Lung (tissue), 17 donors: ENCODE measurements at places on chromosomes 5 and 9. TPM values are rescaled to one million over a fixed set of nuclear protein-coding genes. Genes with fewer than 3 reads are reported as not detected.

Gene WWC1
- total RNA-seq: 60.8 TPM

GRCh38 chr5:174139623-174140022 lies 94.1 kb downstream of the NSG2 start:
- no peak overlapping the region for H3K27ac ChIP-seq
- H3K27me3 ChIP-seq: no peaks in the 10 kb centered on the region
- no peaks in the 10 kb centered on the region for H3K36me3 ChIP-seq
- DNase-seq: no peak

- H3K36me3 ChIP-seq: no peaks in the 10 kb centered on the region
- no peak overlapping the region for H3K27ac ChIP-seq
- no peaks in the 10 kb centered on the region for H3K4me1 ChIP-seq
- no peak for DNase-seq
- H3K4me3 ChIP-seq: no peak overlapping the region
Measured at GRCh38 chr9:117714282-117714681, 10.1 kb downstream of the TLR4 start.

Gene TXNDC8
- not detected for total RNA-seq

Gene SLC6A19
- 0.06 TPM for total RNA-seq

DNA sequence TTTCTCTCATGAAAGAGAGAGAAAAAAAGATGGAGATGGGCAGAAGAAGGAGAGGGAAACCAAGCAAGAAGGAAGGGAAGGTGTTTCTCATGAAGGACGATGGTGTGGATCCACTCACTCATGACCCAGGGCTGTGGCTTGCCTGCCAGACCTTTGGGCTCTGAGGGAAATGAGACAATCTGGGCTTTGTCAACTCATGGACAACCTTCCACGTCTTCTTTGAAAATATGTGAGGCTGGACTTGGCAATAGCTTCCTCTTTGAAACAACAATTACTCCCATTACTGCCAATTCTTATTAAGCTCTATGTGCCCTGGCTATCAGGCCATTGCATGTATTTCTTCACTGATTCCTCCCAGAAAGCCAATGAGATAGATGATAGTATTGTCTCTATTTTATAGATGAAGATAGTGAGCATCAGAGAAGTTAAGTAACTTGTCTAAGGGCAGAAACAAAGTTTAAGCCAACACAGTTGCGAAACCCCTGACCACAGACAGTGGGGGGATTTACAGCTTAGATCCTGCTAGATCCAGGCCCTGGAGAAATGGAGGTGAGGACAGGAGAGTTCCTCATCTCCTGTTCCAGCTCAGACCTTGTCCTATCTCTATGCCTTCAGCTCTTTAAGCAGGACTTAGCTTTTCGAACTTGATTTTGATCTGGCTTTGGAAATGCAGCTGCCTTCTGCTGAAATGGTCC lies 132.4 kb downstream of the GCNT1 start:
- no peaks in the 10 kb centered on the region for H3K36me3 ChIP-seq
- peaks cover 20% of the 10 kb centered on the region for H3K4me1 ChIP-seq
- no peak for DNase-seq
- H3K27ac ChIP-seq: no peak overlapping the region

Gene ARHGEF37
- 4.5 TPM for total RNA-seq

Gene MEIKIN
- not detected for total RNA-seq

- DNase-seq: no peak
- H3K27ac ChIP-seq: no peak overlapping the region
- no peak overlapping the region for H3K4me3 ChIP-seq
- H3K27me3 ChIP-seq: no peaks in the 10 kb centered on the region
- no peaks in the 10 kb centered on the region for H3K4me1 ChIP-seq
- H3K36me3 ChIP-seq: no peaks in the 10 kb centered on the region
Measured at GRCh38 chr9:93126151-93126781, 7.8 kb downstream of the NINJ1 start.

- no peaks in the 10 kb centered on the region for H3K27me3 ChIP-seq
- H3K36me3 ChIP-seq: no peaks in the 10 kb centered on the region
- H3K4me1 ChIP-seq: peaks cover 7% of the 10 kb centered on the region
- H3K27ac ChIP-seq: peak overlapping the region; percentile 58
- no peak for DNase-seq
Measured at GRCh38 chr5:79235261-79235633, 684 bp upstream of the JMY start.

GRCh38 chr9:99866398-99866797 lies 40.1 kb upstream of the STX17 start:
- H3K4me1 ChIP-seq: no peaks in the 10 kb centered on the region
- H3K36me3 ChIP-seq: peaks cover 11% of the 10 kb centered on the region
- H3K27ac ChIP-seq: no peak overlapping the region
- H3K27me3 ChIP-seq: no peaks in the 10 kb centered on the region
- no peak for DNase-seq

GRCh38 chr9:100819980-100820379 lies 208.5 kb upstream of the PLPPR1 start:
- no peak overlapping the region for H3K4me3 ChIP-seq
- H3K27me3 ChIP-seq: no peaks in the 10 kb centered on the region
- no peaks in the 10 kb centered on the region for H3K36me3 ChIP-seq
- H3K27ac ChIP-seq: no peak overlapping the region

Gene NUTM2F
- total RNA-seq: not detected

- no peak for DNase-seq
- no peak overlapping the region for H3K4me3 ChIP-seq
- no peaks in the 10 kb centered on the region for H3K4me1 ChIP-seq
- no peak overlapping the region for H3K27ac ChIP-seq
- H3K36me3 ChIP-seq: no peaks in the 10 kb centered on the region
Measured at GRCh38 chr5:127400539-127400938, 109.9 kb downstream of the MEGF10 start.

GRCh38 chr9:20620650-20621470 lies 1.4 kb downstream of the MLLT3 start:
- peak overlapping the region; percentile 87 for H3K27ac ChIP-seq
- H3K27me3 ChIP-seq: no peaks in the 10 kb centered on the region
- peaks cover 2% of the 10 kb centered on the region for H3K4me1 ChIP-seq
- H3K4me3 ChIP-seq: peak overlapping the region; percentile 86

Gene PCDHAC1
- 10.0 TPM for total RNA-seq

DNA sequence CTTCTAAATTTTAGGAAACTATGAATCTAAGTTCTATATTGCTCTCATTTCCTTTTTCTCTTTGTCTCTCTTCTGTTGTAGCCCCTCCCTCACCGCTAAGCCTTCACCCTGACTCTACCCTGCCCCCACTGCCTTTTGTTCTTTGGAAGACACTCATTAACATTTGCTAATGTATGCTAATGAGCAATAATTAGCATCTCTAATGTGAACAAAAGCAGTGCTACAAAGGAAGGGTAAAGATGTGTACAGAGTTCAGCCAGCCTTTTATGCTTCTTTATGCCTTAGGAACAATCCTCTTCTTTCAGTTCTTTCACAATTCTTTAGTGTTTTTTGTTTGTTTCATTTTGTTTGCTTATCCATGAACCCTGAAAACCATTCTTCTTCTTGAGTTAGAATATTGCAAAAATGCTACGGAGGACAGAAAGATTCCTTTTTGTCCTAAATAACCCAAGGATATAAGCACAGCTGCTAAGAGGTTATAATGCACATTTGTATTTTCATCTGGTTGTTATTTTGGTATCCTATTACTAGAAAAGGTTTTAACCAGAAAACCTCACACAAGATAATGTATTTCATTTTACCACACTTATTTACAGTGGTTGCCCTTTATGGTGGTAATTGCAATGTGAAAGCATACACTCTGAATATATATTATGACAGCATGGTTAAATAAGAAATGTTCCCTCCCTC lies 159.3 kb downstream of the TMC1 start:
- no peak for DNase-seq
- no peak overlapping the region for H3K27ac ChIP-seq
- no peaks in the 10 kb centered on the region for H3K27me3 ChIP-seq
- H3K4me3 ChIP-seq: no peak overlapping the region
- H3K36me3 ChIP-seq: no peaks in the 10 kb centered on the region
- H3K4me1 ChIP-seq: no peaks in the 10 kb centered on the region

- peak overlapping the region; percentile 47 for H3K27ac ChIP-seq
- H3K36me3 ChIP-seq: no peaks in the 10 kb centered on the region
- no peak overlapping the region for H3K4me3 ChIP-seq
- H3K4me1 ChIP-seq: peaks cover 38% of the 10 kb centered on the region
- DNase-seq: no peak
Measured at GRCh38 chr5:126947146-126948010, 83.0 kb downstream of the MARCHF3 start.

DNA sequence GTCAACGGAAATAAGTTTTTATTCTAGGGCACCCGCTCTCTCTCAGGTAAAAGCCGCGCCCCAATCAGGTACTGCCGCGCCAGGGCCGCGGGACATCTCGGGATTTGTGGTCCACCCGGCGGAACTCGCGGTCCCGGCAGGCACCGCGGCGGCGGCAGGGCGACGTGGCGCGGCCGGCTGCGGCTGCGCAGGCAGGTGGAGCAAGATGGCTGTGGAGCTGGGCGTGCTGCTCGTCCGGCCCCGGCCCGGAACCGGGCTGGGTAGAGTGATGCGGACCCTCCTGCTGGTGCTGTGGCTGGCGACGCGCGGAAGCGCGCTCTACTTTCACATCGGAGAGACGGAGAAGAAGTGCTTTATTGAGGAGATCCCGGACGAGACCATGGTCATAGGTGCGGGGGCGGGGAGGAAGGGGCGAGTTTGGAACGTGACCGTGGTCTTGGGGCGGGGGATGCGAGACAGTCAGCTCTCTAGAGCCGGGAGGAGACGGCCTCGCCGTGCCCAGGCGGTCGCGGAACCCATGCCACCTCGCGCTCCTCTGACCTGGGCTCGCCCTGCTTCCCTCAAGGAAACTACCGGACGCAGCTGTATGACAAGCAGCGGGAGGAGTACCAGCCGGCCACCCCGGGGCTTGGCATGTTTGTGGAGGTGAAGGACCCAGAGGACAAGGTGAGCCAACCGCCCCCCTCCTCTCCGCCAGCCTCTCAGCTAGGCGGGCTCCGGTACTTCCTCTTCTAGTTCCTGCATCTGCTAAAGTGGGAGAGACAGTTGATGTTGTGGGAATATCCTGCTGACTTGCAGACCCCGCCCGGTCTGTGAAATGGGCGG lies at the start of gene TMED9:
Gene TMED9 (plus strand): TSS at position 194 of the 825 bp plus-strand sequence. CDS start 12 bp downstream, at position 206.
- H3K4me1 ChIP-seq: no peaks in the 10 kb centered on the region
- H3K27ac ChIP-seq: peak within 1 kb of the TSS; percentile 74
- peak; percentile 86 for DNase-seq
- no peaks in the 10 kb centered on the region for H3K27me3 ChIP-seq
- peaks cover 23% of the 10 kb centered on the region for H3K36me3 ChIP-seq

GRCh38 chr5:124956471-124957029 lies 210.1 kb upstream of the ZNF608 start:
- no peaks in the 10 kb centered on the region for H3K27me3 ChIP-seq
- H3K4me3 ChIP-seq: no peak overlapping the region
- H3K27ac ChIP-seq: no peak overlapping the region
- H3K36me3 ChIP-seq: no peaks in the 10 kb centered on the region
- no peak for DNase-seq
- no peaks in the 10 kb centered on the region for H3K4me1 ChIP-seq

GRCh38 chr5:78747705-78748359 lies 99.3 kb upstream of the LHFPL2 start:
- peak; percentile 26 for DNase-seq
- peaks cover 8% of the 10 kb centered on the region for H3K4me1 ChIP-seq
- no peak overlapping the region for H3K4me3 ChIP-seq
- no peak overlapping the region for H3K27ac ChIP-seq
- H3K36me3 ChIP-seq: no peaks in the 10 kb centered on the region
- no peaks in the 10 kb centered on the region for H3K27me3 ChIP-seq

- H3K4me3 ChIP-seq: no peak overlapping the region
- H3K36me3 ChIP-seq: no peaks in the 10 kb centered on the region
- DNase-seq: no peak
- peaks cover 24% of the 10 kb centered on the region for H3K4me1 ChIP-seq
Measured at GRCh38 chr9:77954013-77954665, 77.5 kb downstream of the GNAQ start.

DNA sequence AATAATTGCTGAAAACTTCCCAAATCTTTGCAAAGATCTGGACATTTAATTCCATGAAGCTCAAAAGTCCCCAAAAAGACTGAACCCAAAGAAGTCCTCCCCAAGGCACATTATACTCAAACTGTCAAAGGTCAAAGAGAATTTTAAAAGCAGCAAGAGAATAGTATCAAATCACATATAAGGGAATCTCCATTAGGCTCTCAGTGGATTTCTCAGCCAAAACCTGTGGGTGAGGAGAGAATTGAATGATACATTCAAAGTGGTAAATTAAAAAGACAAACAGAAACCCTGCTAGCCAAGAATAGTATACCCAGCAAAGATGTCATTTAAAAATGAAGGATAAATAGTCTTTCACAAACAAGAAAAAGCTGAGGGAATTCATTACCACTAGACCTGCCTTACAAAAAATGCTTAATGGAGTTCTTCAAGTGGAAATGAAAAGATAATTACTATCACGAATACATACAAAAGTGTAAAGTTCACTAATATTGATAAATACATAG lies 134.1 kb downstream of the NDUFS4 start:
- no peaks in the 10 kb centered on the region for H3K36me3 ChIP-seq
- H3K27me3 ChIP-seq: no peaks in the 10 kb centered on the region
- no peak for DNase-seq
- H3K4me3 ChIP-seq: no peak overlapping the region

DNA sequence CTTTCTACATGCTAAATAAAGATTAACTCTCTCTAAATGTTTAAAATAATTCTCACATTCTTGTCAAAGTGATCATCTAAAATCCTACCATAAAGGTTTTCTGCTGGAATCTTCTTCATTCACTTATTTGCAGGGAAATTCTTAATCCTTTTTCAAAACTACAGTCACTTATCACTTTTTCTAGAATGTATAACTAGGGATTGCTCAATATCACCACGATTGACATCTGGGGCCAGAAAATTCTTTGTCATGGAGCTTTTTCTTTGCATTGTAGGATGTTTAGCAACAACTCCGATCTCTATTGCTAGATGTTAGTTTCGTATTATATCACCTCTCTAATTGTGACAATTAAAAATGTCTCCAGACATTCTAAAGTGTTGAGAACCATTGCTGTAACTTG lies 344.9 kb upstream of the PIK3R1 start:
- H3K4me1 ChIP-seq: peaks cover 5% of the 10 kb centered on the region
- no peak overlapping the region for H3K27ac ChIP-seq
- H3K4me3 ChIP-seq: no peak overlapping the region
- H3K36me3 ChIP-seq: no peaks in the 10 kb centered on the region

Gene C5orf52
- total RNA-seq: not detected

Gene PCDHGB3
- 3.2 TPM for total RNA-seq

Gene BTNL8
- total RNA-seq: 2.6 TPM

Gene FXN
- total RNA-seq: 3.6 TPM

- H3K27ac ChIP-seq: no peak overlapping the region
- no peak overlapping the region for H3K4me3 ChIP-seq
- no peaks in the 10 kb centered on the region for H3K27me3 ChIP-seq
- peak; percentile 32 for DNase-seq
- no peaks in the 10 kb centered on the region for H3K4me1 ChIP-seq
- H3K36me3 ChIP-seq: no peaks in the 10 kb centered on the region
Measured at GRCh38 chr9:38727497-38728001, 7.6 kb upstream of the FAM240B start.

GRCh38 chr5:14895301-14895700 lies 23.7 kb upstream of the ANKH start:
- H3K4me3 ChIP-seq: no peak overlapping the region
- H3K36me3 ChIP-seq: no peaks in the 10 kb centered on the region
- H3K27me3 ChIP-seq: no peaks in the 10 kb centered on the region
- no peak for DNase-seq

GRCh38 chr9:137174722-137175293 lies 3.0 kb upstream of the TMEM210 start:
- no peak overlapping the region for H3K4me3 ChIP-seq
- H3K27me3 ChIP-seq: peaks cover 11% of the 10 kb centered on the region
- H3K4me1 ChIP-seq: no peaks in the 10 kb centered on the region

Gene CDC42SE2
- total RNA-seq: 58.9 TPM
